Stimulated activated CD8-positive, alpha-beta memory T cell treated with anti-CD3 and anti-CD28 coated beads, Interleukin-4, amount 100 ng/mL, for 24 hours (primary cell): ENCODE measurements at places on chromosomes 5 and 9.

- no peak for DNase-seq
These were observed 169.3 kb downstream of the FGF18 start for GRCh38 chr5:171588790-171589189.

DNA sequence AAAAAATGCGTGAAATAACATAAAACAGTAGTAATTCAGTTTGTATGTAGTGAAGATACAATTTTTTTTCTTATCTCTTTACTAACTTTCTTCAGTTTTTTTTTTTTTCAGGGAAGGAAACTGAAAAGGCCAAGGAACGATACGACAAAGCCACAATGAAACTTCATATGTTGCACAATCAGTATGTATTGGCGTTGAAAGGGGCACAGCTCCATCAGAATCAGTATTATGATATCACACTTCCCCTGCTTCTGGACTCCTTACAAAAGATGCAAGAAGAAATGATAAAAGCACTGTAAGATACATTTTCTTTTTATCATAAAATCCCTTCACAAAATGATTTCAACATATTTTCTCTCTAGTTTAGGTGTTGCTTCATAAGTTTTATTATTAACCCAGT lies 120.0 kb downstream of the FER start:
- no peak for DNase-seq

DNA sequence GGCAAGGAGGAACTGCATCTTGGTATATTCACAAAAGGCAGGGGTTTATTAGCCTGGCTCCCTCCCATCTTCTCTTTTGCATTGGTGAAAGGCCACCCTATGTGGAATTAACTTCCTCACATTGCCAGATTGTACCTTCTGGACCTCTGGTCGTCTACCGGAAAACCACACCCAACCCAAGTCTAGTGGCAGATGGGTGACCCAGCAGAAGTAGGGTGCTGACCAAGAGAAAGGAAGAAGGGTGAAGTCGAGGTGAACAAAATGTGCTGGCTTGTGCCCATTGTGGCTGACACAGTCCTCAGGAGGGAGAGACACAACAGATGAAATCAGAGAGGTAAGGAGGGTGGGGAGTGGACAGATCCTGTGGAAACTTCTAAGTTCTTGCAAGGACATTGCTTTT lies 39.8 kb upstream of the DAP start:
- DNase-seq, result no peak

- no peak for DNase-seq
These were observed 130.6 kb upstream of the EPB41L4A start for GRCh38 chr5:112549605-112550166.

DNA sequence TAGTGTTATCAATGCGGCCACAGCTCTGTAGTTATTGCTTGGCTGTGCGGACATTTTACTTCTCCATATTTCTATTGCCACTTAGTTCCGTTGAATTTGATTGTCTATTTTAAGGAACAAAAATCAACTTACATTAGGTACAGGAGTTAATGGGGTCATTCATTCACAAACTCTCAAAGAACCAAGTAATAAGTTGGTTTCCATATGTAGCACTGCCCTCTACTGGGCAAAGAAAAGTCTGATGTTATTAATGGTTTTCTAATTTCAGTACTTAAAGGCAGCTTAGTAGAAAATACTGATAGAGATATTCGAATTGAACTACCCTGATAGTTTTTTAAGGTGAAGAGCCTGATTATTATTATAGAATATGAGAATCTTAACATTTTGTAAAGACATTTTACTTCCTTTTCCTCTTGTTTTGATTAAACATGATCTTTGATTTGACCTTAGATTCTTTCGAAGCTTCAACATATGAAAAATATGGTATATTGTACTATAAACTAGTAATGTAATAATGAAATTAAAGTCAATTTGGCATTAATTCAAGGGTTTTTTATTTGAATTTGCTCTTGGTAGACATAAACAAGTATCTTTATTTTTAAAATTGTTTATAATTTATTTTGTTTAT lies 119.5 kb upstream of the CTNND2 start:
- no peak for DNase-seq

- DNase-seq, result no peak
These were observed 239.6 kb upstream of the RIOK2 start for GRCh38 chr5:97422678-97423077.

GRCh38 chr5:114367029-114367428 lies 5.2 kb downstream of the KCNN2 start:
- DNase-seq, result no peak

DNA sequence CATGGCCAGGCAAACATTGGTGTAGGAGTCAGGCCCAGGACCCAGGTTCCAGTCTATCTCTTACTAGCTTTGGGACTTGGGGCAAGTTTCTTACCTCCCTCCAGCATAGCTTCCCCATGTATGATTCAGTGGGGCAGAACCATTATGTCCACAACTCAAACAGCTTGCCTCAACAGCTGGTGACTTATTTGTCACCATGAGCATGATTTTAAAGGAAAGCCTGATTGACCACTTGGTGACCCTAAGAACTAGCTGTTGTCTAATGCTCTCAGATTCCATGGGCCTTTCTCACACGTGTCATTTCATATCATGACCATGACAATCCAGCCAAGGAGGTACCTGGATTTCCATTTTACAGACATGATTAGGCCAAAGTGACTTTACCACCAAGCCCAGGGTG lies 126.4 kb downstream of the TTLL11 start:
- DNase-seq, result no peak

DNA sequence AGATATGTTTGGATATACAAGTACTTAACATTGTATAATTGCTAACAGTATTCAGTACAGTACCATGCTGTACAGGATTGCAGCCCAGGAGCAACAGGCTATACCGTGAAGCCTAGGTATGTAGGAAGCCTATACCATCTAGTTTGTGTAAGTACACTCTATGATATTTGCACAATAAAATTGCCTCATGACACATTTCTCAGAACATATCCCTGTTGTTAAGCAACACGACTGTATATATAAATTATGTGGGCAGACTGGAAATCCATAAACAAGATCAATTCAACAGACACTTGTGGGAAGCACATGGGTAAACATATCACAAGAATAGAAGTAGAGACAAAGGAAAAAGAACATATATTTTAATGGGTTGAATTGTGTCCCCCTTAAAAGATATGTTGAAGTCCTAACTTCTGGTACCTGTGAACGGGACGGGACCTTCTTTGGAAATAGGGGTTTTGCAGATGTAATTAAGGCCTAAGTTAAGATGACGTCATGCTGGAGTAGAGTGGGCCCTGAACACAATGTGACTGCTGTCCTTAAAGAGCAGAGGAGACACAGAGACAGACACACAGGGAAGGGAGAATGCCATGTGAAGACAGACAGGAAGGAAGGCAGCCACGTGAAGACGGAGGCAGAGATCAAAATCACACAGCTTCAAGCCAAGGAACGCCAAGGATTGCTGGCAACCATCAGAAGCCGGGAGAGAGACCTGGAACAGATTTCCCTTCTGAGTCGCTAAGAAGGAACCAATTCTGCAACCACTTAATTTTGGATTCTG lies 76.3 kb downstream of the SCAI start:
- no peak for DNase-seq

- no peak for DNase-seq
These were observed 31.6 kb downstream of the PRLR start for GRCh38 chr5:35198686-35199085.

DNA sequence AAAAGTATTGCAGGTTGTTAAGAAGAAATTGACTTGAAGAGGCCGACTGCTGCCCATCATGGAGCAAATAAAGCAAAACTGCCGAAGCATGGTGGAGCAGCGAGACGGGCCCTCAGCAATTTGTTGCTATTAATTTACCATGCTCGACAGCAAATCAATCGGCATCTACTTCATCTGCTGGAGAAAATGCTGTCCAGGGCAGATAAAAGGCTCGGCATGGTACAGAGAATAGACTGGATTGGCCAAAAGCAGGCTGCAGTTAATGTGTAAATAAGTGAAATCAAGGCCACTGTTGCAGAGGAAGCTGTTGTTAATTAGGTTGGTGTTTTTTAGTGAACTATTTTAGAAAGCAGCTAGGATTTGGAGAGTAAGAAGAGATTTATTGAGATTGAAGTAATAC lies 8.3 kb downstream of the TLE4 start:
- DNase-seq, result no peak

DNA sequence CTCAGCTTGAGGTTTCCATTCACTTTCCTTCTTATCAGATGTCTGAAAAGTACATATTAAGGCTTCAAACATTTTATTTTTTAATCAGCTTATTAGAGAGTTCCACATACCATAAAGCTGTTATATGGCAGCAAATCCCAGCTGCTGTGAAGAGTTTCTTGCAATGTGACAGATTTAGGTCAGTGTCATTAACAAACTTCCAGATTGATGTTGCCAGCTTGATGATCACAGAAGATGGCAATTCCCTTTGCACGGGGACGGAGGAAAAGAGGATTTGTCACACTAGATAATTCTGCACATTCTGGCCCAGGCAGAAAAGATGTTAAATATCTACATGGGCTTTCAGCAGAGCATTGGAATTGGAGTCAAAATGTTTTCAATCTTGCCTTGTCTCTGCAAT lies 215.8 kb downstream of the BRINP1 start:
- DNase-seq, result no peak

GRCh38 chr9:91162784-91163443 lies 198.8 kb downstream of the AUH start:
- DNase-seq, result peak; percentile 59

- no peak for DNase-seq
These were observed 941 bp downstream of the XPA start for GRCh38 chr9:97695995-97696802.

DNA sequence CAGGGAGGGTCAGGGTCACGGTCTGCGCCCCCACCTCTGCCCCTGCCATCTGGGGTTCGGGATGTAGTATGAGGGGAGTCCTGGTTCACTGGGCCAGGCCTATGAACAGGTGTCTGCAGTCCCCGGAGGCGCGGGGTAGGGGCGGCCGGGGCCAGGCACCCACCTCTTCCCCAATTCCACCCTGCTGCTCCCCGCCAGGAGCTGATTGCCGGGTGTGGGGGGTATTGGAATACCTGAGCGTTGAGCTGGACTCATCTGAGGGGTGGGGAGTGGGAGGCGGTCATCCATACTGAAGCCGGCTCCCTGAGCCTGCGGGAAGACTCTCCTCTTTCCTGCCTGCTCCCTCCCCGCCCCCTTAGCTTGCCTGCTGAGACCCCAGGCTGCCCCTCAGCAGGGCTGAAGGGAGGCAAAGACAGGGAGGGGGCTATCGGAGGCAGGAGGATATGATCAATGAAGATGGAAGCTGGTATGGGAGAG lies 679 bp downstream of the SLC6A7 start:
- no peak for DNase-seq

GRCh38 chr5:36230151-36230790 lies 11.5 kb downstream of the NADK2 start:
- DNase-seq, result no peak

DNA sequence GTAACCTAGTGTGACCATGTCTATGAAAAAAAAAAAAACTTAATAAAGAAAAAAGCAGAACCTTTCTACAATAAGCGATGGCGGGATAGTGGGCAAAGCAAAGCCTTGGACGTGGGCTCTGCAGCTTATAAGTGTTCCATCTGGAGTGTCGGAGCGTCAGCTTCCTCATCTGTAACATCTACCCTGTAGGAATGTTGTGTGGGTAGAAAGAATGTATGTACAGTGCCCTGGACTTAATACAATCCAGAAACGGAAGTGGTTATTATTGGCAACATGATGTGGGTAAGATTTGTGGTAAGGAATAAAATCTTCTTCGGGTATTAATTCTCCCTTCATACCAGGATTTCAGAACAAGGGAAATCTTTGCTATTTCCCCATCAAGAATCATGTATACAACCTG lies 66.5 kb downstream of the SEMA5A start:
- DNase-seq, result no peak

- no peak for DNase-seq
These were observed 52.4 kb downstream of the CDC14B start for GRCh38 chr9:96567203-96567700.

GRCh38 chr9:15416880-15417279 lies 5.8 kb upstream of the SNAPC3 start:
- DNase-seq, result no peak

DNA sequence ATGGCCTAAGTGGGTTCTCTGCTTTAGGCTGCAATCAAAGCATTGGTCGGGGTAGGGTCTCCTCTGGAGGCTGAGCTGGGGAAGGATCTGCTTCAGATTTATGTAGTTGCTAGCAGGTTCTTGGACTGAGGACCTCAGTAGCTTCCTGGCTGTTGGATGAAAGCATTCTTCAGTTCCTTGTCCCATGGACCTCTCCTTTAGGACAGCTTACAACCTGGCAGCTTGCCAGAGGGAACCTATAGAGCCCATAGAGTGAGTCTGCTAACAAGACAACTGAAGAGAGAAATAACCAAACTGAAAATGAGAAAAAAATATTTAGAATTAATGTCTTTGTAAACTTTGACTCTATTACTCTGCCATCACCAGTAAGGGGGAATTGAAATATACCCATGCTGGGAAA lies 12.4 kb downstream of the MRPS30 start:
- no peak for DNase-seq

DNA sequence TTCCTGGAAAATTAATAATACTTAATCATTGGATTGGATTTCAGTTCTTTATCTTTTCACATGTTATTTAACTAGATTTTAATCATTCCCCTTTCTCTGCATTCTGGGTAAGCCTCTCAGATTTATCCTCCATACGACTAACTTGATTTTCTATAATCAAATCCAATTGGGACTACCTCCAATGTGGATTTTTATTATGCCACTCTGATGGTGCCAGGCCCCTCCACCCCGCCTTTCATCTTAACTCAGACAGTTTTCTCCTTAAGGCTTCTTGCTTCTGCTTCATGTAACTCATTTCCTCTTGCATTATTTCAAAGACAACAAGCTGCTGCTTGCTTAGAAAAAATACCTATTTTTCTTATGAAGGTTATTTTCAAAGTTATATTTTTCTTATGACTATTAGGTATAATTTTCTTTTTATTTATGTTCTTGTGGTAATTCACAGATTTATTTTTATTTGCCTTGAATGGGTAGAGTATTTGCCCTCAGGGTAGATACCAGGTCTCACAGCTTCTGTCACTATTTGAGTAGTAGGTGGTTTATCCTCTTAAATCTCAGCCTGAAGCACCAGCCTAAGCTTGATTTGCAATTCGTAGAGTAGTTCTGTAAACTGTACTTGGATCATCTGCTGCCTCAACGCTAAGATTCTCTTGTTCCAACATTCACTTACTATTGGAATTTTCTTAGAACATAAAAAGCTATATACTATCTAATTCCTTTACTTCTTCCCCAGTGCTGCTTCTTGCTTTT lies 659.0 kb upstream of the ARRDC3 start:
- DNase-seq, result no peak

DNA sequence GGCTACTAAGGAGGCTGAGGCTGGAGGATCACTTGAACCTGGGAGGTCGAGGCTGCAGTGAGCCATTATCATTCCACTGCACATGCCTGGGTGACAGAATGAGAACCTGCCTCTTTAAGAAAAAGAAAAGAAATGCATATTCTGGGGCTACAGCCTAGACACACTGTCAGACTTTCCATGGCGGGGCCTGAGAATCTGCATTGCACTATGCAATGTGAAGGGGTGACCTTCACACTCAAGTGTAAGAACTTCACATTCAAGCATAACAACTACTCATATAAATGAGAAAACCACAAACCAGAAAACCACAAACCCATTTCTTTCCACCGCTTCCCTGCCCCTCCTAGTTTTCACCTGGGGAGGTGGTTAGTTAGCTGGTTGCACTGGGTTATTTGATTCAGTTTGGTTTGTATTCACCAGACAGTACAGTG lies 18.0 kb upstream of the FBP2 start:
- peak; percentile 57 for DNase-seq
